ENCODE measurements at places on chromosomes 4 and X.

GRCh38 chr4:183098019-183098722, 886 bp upstream of the WWC2 start:
- no peak for DNase-seq

DNA sequence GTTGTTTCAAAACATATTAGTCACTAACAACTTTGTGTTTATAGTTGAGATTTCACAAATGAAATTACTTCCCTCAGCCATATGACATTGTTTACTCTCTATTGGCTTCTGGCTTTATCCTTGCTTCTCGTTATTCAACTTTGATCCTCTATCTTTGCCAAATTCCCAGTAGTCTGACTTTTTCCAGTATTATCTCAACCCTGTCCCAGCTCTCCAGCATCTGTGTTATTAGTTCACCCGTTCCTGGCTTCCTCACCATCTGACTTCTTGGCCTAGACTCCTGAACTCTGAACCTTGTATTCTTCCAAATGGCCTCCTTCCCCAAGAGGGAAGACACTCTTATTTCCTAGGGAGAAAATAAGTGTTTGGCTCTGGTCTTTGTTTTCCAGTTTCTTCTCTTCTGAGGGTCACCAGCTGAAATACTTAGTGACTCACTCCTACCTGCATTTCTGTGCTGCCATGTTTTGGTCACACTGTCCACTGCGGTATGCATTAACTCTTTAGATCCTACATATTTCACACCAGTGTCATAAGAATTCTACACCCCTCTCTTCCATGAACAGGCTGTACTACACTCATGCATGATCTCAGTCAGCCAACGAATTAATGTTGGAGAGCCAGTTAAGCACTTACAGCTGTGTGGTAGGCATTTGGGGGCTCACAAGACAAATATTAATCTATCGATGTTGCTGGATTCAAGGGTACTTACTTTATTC, 17.0 kb upstream of the ARHGAP24 start:
- no peak for DNase-seq

DNA sequence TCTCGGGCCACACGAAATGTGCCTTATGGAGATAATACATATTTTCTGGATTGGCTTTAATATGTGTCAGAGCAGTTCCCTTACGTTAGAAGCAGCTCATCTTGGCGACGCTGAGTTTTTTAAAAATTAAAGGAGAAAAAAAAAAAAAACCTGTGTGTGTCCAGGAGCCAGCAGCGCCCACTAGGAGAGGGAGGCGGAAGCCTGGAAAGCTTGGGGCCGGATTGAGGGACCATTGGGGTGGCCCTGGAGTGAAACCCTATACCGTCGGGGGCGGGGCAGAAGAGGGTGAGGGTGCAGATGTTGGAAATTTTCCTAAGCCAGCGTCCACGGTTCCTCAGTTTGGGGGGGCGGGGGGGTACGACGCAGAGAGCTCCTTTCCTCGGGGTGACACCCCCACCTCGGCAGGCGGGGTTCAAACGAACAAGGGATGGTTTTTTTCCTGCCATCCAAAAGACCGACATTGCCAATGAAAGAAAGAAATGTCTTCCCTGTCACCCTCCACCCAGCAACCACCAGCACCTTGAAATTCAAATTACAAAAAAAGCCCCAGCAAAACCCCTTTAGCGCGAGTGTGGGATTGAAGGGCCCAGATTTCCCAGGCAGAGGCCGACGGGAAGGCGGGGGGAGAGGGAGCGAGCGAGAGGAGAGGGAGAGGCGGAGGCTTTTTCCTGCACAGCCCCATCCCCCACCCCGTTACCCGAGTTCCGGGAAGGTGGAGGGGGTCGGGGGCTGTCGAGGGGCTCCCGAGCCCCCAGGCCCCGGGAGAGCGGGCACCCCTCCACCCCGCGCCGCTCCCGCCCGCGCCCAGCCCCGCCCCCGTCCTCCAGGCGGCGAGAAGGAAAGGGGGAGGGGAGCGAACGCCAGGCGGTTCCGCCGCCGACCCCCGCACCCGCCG, 859 bp downstream of the SMARCA1 start:
- DNase-seq = peak; percentile 49

GRCh38 chr4:147220833-147221232, 260.1 kb upstream of the EDNRA start:
- DNase-seq = no peak

DNA sequence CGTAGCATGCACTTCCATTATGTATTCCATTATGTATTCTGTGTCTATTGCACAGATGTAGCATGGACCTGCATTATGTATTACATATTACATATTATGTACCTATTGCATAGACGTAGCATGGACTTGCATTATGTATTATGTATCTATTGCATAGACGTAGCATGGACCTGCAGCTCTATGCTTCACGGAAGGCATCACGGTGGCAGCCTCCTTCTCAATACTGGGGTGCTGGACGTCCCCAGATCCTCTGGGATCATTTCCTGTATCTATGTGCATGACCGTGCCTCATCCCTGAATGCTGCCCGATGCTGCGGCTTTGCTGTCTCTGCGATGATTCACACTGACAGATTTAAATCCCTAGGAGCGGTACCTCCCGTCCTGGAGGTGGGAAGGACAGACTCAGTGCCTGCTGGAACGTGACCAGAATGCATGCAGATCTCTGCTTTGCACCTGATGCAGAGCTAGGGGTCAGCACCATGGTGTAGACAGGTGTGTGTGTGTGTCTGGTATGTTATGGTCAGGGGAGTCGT, 317.5 kb downstream of the DHRSX start:
- DNase-seq = no peak

DNA sequence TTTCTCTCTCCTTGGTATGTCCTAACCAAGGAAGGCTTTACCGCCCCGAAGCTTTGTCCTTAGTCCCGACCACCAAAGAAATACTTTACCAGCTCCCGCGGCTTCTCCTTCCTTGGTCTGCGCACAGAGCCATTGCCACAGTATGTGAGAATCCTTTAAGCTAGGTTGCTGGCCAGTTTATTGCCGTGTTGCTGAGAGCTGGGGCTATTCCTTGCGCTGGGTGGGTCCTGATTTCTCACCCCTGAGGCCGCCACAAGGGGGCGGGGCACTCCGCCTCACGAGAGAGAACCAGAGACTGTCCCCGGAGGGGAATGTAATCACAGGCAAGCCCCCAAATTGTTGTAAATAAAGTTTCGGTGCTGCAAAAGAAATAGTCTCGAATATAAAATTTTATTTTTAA, 331.0 kb upstream of the PCDH10 start:
- DNase-seq = no peak

GRCh38 chrX:20432048-20432447, 165.3 kb upstream of the RPS6KA3 start:
- DNase-seq = no peak

GRCh38 chr4:38056011-38056685, 96.0 kb downstream of the PTTG2 start:
- no peak for DNase-seq

GRCh38 chrX:4708970-4709760, 995.7 kb upstream of the PRKX start:
- DNase-seq = no peak

GRCh38 chr4:7772711-7773385, 166.8 kb downstream of the AFAP1 start:
- DNase-seq = no peak

DNA sequence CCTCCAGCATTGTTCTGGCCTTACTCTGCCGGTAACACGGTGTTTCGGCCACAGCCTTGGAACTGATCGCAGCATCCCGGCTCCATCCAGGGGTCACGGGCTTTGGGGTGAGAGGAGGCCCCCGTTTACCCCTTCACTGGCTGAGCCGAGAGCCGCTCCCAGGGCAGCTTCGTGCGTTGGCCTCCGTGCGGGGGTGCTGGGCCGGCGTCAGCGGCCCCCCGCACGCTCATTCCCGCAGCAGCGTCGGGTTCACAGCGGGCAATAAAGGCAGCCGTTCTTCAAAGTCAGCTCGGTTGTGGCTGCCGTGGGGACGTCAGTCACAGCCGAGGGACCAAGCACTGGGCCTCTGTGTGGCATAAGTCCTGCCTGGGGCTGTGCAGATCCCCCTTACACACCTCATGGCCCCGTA, 25.3 kb upstream of the PLCXD1 start:
- no peak for DNase-seq

DNA sequence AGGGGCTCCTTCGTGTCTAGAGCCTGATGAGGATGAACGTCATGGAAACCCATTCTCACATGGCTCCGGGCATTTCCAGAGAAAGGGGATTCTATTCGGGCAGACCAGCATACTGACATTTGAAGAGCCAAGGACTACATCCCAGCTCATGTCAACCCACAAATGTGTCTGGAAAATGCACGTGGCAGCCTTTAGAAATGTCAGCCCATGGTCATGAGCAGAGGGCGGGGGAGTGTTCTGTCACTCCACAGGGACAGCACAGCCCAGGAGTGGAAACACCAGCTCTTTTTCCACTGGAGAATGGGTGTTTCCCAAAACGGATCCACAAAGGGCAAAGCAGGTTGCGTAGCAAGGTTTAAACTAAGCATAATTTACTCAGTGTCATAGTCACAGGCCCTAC, 207.0 kb downstream of the BCOR start:
- DNase-seq = no peak

GRCh38 chrX:135522878-135523693, 2.6 kb downstream of the INTS6L start:
- no peak for DNase-seq

DNA sequence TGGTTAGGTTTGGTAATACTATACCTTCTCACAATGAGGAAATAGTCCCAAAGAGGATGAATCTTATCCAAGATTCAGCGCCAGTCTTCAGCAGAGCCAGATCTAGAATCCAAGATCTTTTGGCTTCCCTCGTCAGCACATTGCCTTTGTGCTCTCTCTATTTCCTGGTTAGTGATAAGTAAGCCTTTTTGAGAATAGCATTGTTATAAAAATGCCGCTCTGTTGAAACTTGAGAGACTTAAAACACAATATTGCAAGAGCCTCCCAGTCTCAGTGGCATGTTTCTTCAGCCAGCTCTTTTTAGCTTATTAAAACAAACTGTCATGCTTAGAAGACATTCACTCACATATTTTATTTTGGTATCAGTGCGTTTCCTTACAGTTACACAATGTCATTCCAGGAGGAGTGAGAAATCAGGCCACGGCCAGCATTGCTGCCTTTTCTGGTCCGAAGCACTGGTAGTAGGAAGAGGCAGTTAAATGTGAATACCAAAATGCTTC, 141.4 kb downstream of the KLHL8 start:
- no peak for DNase-seq

DNA sequence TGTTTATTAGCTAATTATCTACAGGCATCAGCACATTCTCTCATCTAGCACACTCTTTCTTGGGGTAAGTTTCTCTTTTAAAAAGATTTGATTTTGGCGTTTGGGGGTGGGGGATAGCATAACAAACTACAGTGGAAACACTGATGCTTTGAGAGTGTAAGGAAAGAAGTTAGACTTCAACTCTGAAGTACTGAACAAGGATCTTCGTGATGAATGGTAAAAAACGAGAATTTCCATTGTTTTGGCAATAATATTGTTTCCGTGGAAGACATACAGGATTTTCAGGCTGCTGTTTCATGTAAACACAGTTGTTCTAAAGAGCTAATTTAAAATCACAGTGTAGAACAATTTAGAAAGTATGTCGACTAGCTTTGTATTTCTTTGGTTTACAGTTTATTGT, 451 bp downstream of the LPAR4 start:
- no peak for DNase-seq

DNA sequence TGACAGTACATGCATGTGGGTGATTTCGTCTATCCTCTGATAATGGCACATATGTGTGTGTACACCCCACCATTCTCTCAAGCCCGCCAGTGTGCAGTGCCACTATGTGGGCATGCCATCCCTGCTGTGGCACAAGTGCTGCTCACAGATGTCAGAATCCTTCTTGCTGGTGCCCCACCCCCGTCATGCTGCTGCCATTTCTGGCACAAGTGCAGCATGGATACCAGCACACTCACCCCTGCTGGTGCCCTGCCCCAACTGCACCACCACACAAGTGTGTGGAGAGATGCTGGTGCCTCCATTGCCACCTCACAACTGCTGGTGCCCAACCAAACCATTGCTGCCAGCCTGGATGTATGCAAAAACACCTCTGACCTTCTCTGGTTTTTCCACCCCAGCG, 1133.8 kb downstream of the TECRL start:
- DNase-seq = no peak

GRCh38 chrX:49019599-49020249, 17.7 kb upstream of the GRIPAP1 start:
- no peak for DNase-seq

DNA sequence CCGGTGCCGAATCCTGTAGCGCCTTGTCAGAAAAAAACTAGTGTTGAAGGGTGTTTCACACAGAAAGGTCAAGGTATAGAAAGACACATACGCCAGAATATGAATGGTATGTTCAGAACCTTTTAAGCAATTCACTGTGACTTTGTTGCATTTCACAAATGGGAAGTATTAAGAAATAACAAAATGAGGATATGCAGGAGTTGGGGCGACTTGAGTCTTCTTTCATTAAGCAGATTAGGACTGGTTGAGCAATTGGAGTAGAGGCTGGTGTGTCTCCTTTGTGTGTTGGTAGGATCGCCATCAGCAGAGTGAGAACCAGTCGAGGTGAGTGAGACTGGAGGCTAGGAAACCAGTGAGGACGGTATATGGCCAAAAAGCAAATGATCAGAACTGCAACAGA, 1454.5 kb upstream of the TENM3 start:
- DNase-seq = no peak

DNA sequence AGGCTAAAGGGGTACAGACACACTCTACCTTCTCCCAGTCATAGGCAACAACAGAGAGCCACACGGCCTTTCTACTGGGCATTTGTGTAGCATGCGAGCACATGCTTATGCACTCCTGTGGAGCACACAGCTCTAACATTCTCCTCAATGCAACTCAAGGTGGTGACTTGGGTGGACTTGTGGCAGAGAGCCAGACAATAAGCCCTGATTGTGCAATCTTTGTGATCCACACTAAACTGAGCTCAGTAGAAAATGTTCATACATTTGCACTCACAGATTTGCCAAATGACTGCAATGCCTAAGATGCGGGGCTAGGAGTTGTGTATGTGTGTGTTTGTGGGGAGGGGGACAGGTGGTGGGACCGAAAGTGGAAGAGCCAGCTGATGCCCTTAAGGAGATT, 31.4 kb upstream of the SETD7 start:
- no peak for DNase-seq

DNA sequence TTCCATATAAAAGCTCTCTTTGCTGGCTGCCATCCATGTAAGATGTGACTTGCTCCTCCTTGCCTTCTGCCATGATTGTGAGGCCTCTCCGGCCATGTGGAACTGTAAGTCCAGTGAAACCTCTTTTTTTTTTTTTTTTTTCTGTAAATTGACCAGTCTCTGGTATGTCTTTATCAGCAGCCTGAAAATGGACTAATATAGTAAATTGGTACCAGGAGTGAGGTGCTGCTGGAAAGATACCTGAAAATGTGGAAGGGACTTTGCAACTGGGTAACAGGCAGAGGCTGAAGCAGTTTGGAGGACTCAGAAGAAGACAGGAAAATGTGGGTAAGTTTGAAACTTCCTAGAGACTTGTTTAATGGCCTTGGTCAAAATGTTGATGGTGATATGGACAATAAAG, 124.3 kb upstream of the AADAT start:
- DNase-seq = no peak

- no peak for DNase-seq
Measured at GRCh38 chr4:138263247-138263816, 21.2 kb upstream of the SLC7A11 start.

GRCh38 chrX:140318296-140318695, 186.6 kb downstream of the SOX3 start:
- no peak for DNase-seq

GRCh38 chrX:110410603-110411002, 52.0 kb downstream of the RTL9 start:
- DNase-seq = no peak
